ENCODE measurements at places on chromosomes 16 and 17.

- no peak for DNase-seq
These were observed 112.6 kb upstream of the MPHOSPH6 start for GRCh38 chr16:82282662-82283061.

GRCh38 chr17:60224064-60224463, 74.3 kb downstream of the CA4 start:
- DNase-seq: no peak

GRCh38 chr16:83706394-83706793, 101.4 kb upstream of the HSBP1 start:
- DNase-seq: no peak

DNA sequence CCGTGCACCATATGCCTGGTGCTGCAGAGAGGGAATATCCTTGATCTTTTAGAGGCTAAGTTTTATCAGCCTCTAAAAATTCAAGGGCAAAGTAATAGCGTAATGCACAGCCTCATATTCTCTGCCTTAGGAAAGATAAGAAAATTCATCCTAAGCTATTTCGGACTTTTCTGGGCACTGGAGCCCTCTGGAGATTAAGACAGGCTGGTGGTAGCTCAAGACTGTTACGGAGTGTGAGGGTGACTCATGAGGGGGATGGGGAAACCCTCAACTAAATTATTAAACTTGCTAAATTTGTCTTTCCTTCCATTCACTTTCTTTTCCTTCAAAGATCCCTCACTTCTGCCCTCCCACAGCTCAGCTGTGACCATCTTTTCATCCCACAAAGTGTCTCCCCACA, 73.3 kb downstream of the RPH3AL start:
- no peak for DNase-seq
